ENCODE measurements at places on chromosomes 16 and 17.

GRCh38 chr17:48052956-48053757, 5.0 kb downstream of the NFE2L1 start:
- no peak for DNase-seq

GRCh38 chr16:16021988-16022682, 72.7 kb downstream of the ABCC1 start:
- DNase-seq, result no peak

- no peak for DNase-seq
These were observed 107.5 kb downstream of the ABCA8 start for GRCh38 chr17:68847711-68848110.

- no peak for DNase-seq
These were observed 369.5 kb downstream of the SEC14L1 start for GRCh38 chr17:77510133-77510796.

DNA sequence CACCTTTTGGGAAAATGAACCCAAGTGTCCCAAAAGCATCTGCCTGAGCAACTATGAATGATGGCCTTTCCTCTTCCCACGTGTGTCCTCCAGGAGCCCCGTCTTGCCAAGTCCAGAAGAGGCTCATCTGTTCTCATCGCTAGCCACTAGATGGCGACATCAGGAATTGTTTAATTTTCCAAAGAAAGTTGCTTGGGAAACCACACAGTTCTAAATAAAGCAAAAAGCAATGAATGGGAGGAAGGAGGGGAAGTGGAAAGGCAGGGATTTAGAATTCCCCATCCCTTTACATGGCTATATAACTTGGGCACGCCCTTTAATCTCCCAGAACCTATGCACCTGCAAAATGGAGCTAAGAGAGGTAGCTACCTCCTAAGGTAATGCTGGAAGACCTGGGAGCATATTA, 9.0 kb upstream of the CDH5 start:
- peak; percentile 2 for DNase-seq

DNA sequence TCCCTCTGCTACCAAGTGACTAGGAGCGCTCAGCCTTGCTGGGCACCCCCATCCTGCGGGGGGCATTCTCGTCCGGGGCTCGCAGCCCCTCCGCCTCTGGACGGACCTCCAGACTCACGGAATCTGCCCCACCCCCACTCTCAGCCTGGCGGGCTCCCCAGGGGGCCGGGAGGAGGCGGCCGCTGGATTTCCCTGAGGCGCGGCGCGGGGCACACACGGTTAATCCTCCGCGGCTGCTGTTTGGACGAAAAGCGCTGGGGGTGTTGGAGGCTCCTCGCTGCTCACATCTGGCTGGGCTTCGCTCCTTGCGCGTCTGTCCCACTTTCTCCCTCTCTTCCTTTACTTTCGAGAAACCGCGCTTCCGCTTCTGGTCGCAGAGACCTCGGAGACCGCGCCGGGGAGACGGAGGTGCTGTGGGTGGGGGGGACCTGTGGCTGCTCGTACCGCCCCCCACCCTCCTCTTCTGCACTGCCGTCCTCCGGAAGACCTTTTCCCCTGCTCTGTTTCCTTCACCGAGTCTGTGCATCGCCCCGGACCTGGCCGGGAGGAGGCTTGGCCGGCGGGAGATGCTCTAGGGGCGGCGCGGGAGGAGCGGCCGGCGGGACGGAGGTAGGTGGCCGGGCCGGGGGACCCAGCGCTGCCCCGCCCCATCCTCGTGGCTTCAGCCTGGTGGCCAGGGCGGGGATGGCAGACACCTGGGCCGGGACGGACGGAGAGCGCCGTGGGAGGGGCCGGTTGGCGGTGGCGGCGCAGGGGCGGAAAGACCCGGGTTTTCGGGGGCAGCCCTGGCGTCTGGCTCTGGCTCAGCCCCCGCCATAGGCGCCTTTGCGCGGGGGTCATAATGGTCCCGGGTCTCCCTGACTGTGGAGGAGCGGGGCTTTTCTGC, at the start of gene C1QTNF1:
Gene C1QTNF1 (plus strand): TSS at position 284 of the 886 bp plus-strand sequence. CDS start 19,800 bp downstream, outside the sequence.
- DNase-seq, result no peak

DNA sequence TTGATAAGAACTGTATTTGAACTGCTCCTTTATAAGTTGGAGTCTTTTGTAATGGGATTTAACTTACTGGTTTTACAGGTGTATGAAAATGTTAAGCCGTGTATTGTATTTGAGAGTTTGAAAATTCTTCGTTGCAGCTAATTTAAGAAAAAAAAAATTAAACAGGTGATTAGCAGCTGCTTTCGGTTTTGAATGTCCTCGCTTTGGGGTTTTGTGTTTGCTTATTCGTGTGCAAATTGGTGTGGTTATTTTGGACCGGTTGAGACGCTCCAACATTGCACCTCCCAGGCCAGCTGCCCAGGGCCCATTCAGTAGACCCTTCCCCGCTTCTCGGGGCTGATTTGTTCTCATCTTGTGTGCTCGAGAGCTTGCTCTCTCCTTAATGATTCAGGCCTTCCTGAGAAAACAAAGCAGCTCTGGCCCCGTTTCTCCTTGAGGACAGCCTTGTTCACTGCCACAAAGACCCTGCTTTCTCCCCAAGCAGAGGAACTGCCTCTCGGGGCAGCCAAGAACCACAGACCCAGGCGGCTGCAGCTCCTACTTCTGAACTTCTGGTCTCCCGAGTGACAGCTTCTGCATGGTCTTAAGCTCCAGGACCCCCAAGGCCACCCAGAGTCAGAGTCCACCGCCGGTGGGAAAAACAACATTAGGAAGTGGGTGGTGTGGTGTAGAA, 100.5 kb downstream of the MSI2 start:
- no peak for DNase-seq

- DNase-seq, result no peak
These were observed 29.5 kb downstream of the PMFBP1 start for GRCh38 chr16:72142476-72142875.

GRCh38 chr16:58399718-58400633, 7.7 kb downstream of the GINS3 start:
- no peak for DNase-seq

DNA sequence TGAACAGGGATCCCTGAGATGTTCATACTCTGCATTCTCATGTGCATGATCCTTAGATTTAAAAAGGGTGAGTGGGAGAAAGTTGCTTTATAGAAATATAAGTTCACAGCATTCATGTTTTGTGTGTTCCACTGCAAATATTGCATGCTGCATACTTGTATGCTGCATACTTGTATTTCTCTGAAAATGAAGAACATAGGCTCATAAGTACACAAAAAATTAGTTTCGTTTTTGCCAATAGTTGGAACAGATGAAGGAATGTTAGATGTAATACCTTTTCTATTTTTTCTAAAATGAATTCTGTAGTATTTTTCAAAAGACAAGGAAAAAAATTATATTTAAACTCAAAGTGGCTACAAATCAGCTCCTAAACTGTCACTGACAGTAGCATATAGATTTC, 79.0 kb downstream of the NFAT5 start:
- no peak for DNase-seq

DNA sequence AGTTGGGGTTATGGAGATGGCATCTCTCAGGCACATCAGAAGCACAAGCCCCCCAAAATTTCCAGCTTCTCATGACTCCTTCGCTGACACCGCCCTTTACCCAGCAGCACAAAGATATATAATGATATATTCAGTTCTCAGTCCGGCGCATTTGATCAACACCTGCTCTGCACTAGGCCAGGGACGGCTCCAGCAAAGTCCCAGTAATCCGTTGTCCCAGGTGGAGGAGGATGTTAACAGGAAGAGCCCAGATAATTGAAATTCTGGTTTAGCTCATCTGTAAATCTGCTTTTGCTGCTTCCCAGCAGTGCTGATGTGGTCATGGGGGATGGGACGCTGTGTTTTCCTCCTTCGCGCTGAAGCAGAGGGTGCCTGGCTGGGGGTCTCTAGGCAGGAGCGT, 131.5 kb downstream of the OR1D5 start:
- DNase-seq, result no peak

DNA sequence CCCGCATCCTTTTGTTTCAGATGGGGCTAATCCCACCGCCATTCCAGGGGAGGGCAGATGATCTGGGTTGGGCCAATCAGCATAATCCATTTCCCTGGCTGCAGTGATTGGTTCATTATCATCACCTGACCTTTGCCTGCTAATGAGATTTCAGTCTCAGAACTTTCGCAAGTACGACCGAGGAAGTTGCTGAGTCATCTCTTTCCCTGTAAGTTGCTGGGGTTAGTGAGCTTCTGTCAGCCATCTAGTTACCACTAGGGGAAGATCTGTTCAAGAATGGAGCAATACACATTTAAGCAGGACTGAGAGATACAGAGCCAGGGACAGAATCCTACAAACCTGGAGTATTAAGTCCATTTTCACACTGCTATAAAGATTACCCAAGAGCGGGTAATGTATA, 65.3 kb upstream of the NUDT7 start:
- no peak for DNase-seq

Measured in GDM1 (cell line).